ENCODE measurements at places on chromosomes 3 and 15.
A peak's percentile ranks its signal among the peaks of the same experiment; 100 is the strongest.

DNA sequence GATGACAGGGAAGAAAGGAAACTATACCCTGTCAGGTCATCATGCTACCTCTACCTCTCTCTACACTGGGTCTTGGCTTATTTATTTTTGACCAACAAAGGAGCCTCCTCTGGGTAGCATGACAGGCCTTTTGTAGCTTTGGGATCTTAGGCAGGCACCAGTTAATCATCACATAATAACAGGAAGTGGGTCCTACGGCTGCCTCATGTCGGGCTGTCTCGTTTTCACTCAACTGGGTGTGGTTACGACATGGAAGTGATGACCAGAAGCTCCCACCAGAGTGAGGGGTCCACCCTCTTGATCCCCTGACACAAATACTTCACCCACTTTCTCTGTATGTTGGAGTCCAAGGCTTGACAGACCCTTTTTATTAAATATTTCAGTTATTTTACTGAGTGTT lies 105.3 kb downstream of the CD47 start:
- DNase-seq, result no peak

DNA sequence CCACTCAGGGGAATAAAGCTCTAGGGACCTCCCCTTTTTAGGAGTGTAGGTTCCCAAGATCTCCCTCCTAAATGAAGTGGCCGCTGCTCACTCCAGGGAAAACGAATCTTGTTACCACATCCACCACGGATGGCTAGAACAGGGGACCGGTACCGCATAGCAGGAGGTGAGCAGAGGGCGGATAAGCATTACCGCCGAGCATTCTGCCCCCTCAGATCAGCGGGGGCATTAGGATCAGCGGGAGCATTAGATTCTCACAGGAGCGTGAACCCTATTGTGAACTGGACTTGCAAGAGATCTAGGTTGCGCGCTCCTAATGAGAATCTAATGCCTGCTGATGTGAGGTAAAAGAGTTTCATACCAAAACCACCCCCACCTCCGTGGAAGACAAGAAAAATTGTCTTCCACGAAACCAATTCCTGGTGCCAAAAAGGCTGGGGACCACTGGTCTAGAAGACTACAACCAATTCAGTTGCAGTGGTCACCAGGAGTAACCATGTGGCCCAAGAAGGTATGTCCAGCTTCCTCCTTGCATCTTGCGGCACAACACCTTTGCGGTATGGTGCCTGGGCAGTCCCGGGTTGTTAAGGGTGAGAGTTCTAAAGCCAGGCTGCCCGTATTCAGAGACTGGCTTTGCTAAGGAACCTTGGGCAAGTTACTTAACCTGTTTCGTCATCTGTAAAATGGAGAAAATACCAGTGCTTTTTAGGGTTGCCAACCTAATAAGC lies 1.1 kb upstream of the SS18L2 start:
- no peak for DNase-seq

DNA sequence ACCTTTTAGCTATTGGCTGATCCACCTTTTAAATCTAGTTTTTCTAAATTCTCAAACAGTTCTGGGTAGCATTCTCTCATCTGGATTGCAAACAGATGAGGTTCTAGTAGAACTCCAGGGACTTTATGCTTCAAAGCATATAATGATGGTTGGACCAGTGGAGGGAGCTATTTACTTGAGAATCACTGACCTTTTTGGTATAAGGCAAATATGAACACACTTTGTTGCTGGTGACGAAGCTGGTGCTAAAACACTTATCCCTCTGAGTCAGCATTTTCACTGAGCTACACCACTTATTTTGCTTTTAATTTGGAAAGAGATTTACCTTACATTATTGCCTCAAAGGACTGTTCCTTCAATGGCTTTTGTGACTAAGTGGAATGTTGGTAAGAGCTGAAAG lies 58.6 kb upstream of the SLITRK3 start:
- DNase-seq, result peak; percentile 22

DNA sequence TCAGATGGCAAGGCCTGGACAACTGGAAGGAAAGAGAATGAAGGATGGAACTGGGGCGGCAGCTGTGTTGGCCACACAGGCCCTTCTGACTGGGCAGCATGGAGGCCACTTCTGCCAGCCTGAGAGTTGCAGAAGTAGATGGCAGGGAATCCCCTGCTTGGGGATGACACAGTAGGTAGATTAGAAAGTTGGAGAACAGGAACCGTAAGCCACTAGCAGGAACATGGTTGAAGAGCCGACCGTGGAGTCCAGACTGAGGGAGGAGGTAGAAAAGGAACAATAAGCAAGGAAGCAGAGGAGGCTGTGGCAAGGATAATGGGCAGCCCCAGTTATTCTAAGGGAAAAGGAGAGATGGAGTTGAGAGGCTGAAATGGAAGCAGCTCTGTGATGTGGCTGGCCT lies 26.4 kb upstream of the ZNF774 start:
- no peak for DNase-seq

GRCh38 chr15:62958528-62959363 lies 83.8 kb upstream of the TPM1 start:
- no peak for DNase-seq

DNA sequence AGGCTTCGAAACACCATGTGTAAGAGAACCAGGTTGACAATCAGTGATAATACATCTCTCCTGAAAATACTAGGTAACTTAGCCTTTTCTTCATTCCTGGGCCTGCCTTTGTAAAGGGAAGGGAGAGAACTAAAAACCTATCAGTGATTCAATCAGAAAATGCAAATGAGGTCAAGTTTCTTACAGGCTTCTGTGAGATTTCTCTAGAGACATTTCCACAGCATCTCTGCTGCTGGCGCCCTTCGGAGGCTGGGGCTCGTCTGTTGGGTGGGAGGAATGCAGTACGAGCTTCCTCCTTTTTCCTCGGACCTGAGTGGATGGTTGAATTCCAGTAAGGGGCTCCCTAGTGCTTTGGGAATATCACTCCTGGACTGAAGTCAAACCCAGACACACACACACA lies 340.4 kb upstream of the ICE2 start:
- DNase-seq, result no peak

DNA sequence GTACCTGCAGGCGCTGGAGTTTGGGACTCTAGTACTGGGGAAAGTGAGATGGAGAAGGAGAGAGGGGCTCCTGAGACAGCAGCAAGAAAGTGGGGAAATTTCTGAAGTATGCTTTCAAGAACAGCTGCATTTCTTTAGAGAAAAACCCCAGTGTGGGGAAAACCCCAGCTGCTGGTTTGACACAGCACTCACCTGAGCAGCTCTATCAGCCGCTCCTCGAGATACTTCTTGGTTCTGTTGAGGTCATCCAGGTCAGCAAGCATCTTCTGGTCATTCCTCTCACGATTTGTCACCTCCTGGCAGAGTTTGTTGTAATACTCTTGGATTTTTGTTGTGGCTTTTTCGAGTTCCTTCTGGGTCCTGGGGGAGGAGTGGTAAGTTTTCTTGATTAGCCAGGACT lies 18.8 kb downstream of the CXCR6 start:
- DNase-seq, result no peak

GRCh38 chr15:88894348-88894818 lies 961 bp downstream of the HAPLN3 start:
- DNase-seq, result no peak

DNA sequence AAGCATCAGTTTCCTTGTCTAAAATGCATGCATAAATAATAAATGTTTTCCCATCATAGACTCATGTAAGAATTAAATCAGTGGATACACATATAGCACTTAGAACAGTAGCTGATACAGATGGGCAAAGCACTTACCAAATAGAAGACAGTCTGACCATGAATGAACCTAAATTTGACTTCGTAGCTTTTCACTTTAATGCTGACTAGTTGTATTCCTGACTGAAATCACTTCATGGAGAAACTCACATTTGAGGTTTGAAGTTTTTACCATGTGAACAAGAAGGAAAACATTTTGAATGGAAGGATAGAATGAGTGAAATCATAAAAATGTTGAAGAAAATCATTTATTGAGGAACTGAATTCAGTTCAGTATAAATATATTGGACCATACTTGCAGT lies 68.8 kb upstream of the TMCO5A start:
- DNase-seq, result no peak

DNA sequence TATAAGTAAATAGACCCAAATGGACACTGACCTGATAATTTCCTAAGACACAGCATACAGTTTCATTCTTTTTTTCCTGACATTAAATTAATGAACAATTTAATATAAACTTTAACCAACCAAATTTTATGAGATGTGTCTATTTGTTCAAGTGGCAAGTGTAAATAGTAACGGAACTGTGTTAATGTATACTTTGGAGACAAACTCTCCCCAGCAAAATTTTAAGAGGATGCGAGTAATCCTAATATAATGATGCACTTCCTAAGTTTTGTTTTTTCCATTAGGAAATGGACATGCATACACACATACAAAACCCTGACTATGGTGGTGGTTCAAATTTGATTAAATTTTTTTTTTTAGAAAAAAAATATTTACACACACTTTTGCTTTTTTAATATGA lies 38.5 kb upstream of the MYH15 start:
- DNase-seq, result no peak

GRCh38 chr15:68541743-68542142 lies 37.0 kb upstream of the CORO2B start:
- DNase-seq, result no peak

DNA sequence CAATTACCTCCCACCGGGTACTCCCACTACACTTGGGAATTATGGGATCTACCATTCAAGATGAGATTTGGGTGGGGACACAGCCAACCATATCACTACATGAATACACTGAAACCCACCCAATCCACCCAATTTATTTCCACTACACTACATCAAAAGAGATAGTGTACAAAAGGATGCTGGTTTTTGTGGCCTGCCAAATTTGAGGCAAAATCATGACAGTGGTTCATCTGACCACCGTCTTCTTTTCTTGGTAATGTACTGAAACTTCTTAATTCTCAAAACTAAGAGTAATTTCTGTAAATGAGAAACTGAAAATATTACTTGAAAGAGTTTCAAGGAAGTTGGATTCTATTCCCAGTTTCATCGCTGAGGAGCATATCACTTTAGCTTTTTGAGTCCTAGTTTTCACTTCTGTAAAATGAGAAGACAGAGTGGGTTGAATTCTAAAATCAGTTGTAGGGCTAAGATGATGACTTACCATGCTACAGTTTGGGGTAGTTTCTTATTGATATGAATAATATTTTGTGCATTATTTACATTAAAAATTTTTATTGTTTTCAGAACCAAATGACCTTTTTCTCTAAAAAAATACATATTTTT lies 360.4 kb upstream of the CNTN6 start:
- DNase-seq, result no peak

GRCh38 chr3:69250014-69250413 lies 127.6 kb upstream of the LMOD3 start:
- peak; percentile 66 for DNase-seq

GRCh38 chr15:33089878-33090757 lies 104.4 kb downstream of the FMN1 start:
- no peak for DNase-seq

DNA sequence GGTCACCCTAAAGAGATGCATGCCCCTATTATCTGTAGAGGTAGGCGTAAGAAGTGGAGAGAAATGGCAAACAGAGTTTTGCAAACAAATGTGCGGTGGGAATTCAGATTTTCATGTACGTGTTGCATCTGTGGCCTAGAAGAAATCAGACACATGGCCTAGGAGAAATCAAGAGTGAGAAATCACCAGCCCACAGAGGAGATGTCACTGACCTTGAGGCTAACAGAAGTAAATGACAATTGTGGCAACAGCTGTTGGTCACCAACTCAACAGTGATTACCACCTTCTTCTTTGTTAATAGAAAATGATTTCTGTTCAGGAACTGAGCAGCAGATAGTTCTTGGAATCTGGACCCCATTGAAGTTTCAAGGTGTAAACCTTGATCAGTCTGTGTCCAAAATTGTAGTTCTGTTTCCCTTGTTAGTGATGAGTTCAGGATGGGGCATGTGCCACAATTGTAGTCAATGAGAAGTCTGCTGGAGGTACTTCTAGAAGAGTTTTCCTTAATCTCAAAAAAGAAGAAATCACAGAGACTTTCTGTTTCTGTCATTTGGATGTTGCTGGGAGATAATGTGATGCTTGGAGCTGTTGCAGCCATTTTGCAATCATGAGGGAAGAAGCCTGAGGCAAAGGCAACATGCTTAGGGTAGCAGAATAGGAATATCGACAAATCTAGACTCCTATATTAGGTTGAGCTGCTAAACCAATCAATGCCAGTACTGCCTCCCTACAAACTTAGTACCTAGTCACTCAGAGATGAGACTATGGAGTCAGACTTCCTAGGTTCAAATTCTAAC lies 34.3 kb upstream of the RFTN1 start:
- no peak for DNase-seq

DNA sequence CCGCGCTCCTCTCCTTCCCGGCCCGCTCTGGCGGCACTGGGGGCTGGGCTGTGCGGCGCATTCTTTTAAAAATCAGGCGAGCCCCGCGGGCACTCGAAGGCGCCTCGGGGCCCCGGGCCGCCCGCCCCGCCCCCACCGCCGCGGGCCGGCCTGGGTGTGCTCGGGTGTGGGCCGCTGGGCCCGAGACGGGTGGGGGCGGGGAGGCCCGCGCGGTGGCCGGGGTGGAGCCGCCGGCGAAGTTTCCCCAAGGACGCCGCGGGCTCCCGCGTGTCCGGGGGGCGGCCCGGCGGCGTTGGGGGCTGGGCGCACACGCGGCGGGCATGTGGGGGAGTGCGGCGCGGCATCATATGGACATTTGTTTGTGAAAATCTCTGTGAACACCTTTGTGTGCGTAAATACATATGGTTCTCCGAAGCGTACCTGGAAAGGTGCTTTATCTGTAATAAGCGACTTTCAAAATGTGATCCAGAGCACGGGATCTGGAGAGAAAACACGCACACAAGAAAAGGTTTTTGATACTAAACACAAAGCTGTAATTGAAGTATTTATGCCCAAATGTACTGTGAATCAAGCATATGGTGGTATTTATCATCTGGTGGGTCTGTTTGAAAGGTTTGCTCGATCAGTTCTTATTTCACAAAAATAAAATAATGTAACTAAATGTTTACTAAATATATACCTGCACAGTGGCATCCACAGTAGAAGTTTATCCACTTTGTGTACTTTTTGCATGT lies 612 bp upstream of the TBL1XR1 start:
- DNase-seq, result no peak

- DNase-seq, result no peak
Measured at GRCh38 chr3:146169891-146170290, 8.9 kb upstream of the PLOD2 start.

DNA sequence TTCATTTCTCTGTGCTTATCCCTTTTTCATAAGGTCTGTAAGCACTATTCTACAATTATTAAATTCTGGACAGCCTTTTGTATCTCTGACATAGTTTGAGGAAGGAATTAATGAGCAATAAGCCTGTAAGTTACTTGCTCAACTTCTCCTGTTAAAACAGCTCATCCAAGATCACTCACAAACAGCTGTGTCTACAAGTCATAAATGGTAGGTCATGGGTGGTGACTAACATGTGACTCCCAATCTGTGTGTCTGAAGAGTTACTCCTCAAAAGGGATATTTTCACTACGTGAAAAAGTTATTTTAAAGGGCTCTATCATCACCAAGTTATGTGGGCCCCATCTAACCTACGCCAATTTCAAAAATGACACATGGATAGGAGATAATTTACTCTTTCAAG lies 145.2 kb upstream of the CBLB start:
- DNase-seq, result no peak

DNA sequence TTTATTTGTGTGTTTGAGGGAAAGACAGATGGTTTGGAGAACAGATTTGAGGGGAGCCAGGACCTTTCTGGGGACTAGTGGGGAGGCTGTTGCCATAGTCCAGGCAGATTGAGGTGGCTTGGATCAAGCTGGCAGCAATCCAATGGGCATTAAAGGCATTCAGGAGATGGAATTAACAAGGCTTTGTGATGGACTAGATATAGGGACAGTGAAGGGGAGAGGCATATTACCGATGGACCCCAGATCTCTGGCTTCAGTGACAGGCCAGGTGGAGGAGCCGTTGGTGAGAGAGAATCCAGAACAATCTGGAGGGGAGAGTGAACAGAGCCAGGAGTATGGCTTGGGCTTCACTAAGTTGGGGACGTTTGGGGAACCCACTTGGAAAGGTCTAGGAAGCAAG lies 124.8 kb downstream of the EEFSEC start:
- DNase-seq, result no peak

All from iPS DF 6.9 (cell line).